ENCODE measurements at places on chromosomes 4 and X.

DNA sequence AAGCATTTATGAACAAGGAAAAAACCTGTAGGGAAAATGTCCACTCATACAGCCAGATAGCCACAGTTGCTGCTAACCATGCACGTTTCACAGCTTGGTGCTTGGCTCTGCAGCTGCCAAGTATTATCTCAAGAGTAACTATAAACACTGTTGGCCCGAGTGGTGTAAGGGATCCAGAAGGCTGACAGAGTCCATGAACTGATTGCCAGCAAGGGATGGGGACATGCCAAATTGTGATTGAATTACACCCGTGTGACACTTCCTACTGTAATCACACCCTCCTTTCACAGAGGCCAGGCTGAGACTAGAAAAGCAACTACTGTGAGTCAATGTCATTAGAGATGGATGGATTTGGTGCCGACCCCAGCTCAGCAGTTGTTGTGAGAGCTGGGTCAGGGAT is 223.9 kb upstream of the ANKRD50 start:
- no peak for DNase-seq

DNA sequence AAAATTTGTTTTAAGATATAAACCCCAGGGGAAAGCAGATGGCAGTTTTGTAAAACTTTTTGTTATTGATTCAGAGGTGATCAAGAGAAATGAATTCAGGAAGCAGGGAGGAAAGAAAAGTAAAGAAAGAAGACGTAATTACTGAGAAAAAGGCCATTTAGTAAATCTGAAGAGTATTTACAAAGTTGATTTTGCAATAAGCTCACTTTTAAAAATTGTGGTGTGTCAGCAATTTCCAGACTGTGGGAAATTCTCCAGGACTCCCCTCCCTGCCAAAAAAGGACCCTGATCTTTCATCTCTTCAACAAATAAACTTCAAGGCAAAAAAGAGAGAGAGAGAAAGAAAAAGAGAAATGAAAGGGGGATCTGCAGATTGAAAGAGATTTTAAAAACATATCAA is 36.6 kb downstream of the PCYT1B start:
- no peak for DNase-seq

DNA sequence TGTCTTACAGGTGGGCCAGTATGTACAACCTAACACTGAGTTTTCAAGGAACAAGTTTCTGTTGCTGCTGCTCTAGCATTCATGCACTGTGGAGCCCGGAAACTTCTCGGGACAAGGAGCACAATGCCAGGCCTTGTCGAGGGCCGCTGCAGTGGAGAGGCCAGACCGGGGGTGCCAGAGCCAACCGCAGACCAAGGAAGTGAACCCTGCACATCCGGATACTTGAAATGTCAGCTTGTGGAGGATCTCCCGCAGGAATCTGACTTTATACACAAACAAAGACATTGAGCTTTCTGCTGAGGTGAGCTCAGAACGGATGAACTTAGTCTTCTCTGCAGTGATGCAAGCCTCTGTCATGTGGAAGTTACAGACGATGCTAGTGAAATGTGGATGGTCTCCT is 99.5 kb downstream of the ZNF827 start:
- no peak for DNase-seq

DNA sequence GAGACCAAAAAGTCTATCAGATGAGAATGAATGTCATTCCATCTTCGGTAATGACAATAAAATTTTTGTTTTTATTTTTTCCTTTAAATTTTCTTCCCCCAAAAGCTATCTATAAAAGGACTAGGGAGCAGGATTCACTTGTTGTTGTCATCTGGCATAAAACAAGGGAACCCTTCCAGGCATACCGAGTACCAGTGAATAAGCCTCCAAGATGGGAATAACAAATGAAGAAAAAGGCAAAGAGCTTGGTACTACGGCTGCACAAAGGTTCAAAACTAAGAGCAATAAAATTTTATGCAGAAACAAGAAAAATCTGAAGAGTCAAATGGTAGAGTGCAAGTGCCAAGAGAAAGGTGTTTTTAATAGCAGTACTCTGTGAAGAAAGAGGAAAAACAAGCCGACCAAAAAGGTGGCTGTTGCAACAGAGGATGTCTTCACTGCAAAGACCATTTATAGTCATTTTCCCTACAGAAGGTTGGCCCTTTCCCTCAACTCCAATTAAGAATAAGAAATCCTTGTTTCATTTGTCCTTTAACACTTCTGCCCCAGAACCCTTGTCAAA is 25.8 kb downstream of the PPP3CA start:
- DNase-seq: no peak

DNA sequence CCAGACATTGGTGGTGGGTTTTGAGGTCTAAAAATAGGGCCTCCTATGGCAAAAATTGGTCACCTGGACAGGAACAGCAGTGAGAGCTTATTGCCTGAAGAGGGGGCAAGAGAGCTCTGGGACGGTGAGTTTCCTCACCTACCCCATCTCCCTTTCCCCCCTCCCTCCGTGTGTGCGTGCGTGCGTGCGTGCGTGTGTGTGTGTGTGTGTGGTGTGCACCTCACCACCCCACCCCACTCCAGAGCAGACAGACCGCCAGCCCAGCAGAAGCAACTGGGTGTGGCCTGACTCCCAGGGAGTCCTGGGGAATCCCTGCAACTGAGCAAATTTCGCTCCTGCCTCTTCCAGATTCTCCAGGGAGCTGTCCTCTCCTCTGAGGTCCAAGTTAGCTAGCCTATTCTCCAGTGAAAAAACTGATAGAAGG is 44.7 kb downstream of the PRPS1 start:
- peak; percentile 52 for DNase-seq

DNA sequence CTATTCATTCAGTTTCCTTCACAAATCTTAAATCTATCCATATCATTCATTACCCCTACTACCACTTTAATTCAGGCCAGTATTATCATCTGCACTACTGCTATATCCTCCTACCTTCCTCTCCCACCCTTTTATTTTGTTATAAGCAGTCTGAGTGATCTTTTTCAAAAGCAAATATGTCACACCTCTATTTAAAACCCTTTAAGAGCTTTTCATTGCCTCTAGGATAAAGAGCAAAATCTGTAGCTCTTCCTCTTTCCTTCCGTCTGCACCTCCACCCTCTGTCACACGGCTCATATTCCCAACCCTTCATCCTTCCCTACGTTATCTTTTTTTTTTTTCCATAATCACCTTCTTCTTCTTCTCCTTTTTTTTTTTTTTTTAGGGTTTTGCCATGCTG is 60.3 kb upstream of the SMIM10 start:
- no peak for DNase-seq

Data from stimulated activated CD4-positive, alpha-beta T cell treated with anti-CD3 and anti-CD28 coated beads, Interleukin-1b, Interleukin-23, amount 100 ng/mL, for 1 hour (primary cell).